ENCODE measurements at places on chromosomes 5 and 9. TPM values are rescaled to one million over a fixed set of nuclear protein-coding genes. Genes with fewer than 3 reads are reported as not detected.

CRHBP gene
- total RNA-seq = not detected

- H3K36me3 ChIP-seq = no peaks in the 10 kb centered on the region
- no peak for DNase-seq
- H3K4me1 ChIP-seq = no peaks in the 10 kb centered on the region
- H3K27ac ChIP-seq = no peak overlapping the region
Observed at GRCh38 chr9:81694541-81694940, 5.2 kb upstream of the TLE1 start.

DNA sequence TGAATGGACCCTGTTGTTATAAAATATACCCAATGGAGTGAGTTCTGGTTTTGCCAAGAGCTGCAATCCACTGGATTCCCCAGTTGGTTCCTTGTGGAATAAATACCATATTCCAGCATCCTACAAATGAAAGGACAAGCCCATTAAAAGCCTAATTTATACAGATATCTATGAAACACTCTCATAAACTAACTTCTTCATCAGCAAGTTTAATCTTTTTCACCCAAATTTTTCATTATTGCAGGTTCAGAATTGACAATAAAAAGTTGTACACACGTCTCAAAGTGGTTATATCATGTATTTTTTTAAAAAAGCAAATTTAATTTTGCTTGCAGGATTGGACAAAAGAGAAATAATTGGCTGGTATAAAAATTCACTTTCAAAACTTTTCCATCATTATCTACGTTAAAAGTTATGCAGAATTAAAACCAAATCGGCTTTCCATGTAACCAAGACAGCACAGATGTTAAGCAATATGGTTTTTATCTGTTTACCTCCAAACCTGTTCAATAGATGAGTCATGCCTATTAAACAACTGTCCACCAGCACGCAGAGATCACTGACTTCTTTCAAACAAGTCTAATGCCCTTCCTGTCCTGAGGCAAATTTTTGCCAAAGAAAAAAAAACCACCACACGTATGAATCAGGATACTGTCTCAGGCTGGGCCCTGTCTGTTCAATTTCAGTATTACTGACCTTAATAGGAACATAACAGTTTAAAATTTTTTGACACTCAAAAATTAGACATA is 42.5 kb downstream of the CEMIP2 start:
- no peak overlapping the region for H3K4me3 ChIP-seq
- no peak overlapping the region for H3K27ac ChIP-seq
- no peak for DNase-seq
- H3K4me1 ChIP-seq = no peaks in the 10 kb centered on the region
- H3K36me3 ChIP-seq = peaks cover 35% of the 10 kb centered on the region
- H3K27me3 ChIP-seq = no peaks in the 10 kb centered on the region

FAM169A gene
- total RNA-seq = 8.4 TPM

DNA sequence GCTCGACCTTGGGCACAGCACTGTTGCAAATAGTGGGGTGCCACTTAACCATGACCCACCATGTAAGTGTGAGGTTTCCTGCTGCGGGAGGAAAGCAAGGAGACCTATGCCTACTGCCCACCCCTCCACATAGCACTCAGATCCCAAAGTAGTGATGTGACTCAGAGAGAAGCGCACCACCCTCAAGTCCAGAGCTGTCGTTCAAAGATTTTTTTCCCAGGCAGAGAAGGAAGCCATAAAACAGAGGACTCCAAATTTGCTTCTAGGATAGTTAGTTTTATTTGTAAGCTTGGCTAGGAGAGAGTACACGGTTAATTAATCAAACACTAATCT is 19.3 kb downstream of the UGT3A1 start:
- no peak overlapping the region for H3K4me3 ChIP-seq
- H3K27me3 ChIP-seq = no peaks in the 10 kb centered on the region
- no peaks in the 10 kb centered on the region for H3K36me3 ChIP-seq
- no peaks in the 10 kb centered on the region for H3K4me1 ChIP-seq
- DNase-seq = no peak

GRCh38 chr5:75466006-75466716 is 45.3 kb downstream of the CERT1 start:
- H3K27me3 ChIP-seq = no peaks in the 10 kb centered on the region
- H3K36me3 ChIP-seq = no peaks in the 10 kb centered on the region
- H3K4me1 ChIP-seq = peaks cover 10% of the 10 kb centered on the region
- H3K4me3 ChIP-seq = no peak overlapping the region
- no peak for DNase-seq
- H3K27ac ChIP-seq = no peak overlapping the region

C7 gene
- total RNA-seq = not detected

DNA sequence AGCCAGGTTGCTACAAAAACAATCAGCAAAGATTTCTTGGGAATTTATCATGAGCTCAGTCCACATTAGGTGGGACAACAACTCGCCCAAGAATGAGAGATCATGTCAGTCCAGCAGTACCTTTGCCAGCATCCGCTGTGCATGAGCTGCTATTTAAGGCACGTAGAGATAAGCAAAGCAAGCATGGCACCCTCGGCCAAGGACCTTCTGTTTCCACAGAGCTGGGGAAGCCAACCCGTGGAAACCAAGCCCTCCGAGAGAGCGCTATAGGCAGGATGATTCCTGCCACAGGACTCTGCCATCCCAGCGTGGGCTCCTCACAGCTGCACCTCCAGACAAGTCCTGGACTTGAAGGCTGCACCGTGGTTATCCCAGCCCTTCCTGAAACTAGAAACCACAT is 189.5 kb upstream of the PPP1R26 start:
- no peak overlapping the region for H3K27ac ChIP-seq
- H3K4me1 ChIP-seq = no peaks in the 10 kb centered on the region
- no peaks in the 10 kb centered on the region for H3K36me3 ChIP-seq
- no peak for DNase-seq
- H3K4me3 ChIP-seq = no peak overlapping the region

SPEF2 gene
- total RNA-seq = 5.3 TPM

DNA sequence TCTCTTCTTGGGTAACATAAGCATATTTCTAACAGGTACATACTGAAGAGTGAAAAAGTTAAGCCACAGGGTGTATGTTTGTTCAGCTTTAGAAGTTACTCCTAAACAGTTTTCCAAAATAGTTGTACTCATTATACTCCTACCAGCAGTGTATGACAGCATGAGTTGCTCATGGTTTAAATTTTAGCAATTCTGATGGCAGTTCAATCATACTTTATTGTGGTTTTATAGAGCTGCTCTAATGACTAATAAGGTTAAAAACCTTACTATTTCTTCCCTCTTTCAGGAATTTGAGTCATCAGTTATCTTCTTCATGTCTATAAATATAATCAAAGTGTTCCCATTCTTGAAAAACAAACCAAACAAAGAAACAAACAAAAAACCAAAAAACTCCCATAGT is 81.5 kb downstream of the CAAP1 start:
- H3K4me3 ChIP-seq = no peak overlapping the region
- no peaks in the 10 kb centered on the region for H3K27me3 ChIP-seq

KIF4B gene
- 0.09 TPM for total RNA-seq

- H3K36me3 ChIP-seq = no peaks in the 10 kb centered on the region
- no peak overlapping the region for H3K4me3 ChIP-seq
Observed at GRCh38 chr5:154740483-154740882, 14.7 kb upstream of the LARP1 start.

- no peaks in the 10 kb centered on the region for H3K36me3 ChIP-seq
- no peaks in the 10 kb centered on the region for H3K27me3 ChIP-seq
- no peak for DNase-seq
- H3K27ac ChIP-seq = no peak overlapping the region
- no peaks in the 10 kb centered on the region for H3K4me1 ChIP-seq
Observed at GRCh38 chr9:108800632-108801099, 55.1 kb downstream of the ACTL7B start.

DNA sequence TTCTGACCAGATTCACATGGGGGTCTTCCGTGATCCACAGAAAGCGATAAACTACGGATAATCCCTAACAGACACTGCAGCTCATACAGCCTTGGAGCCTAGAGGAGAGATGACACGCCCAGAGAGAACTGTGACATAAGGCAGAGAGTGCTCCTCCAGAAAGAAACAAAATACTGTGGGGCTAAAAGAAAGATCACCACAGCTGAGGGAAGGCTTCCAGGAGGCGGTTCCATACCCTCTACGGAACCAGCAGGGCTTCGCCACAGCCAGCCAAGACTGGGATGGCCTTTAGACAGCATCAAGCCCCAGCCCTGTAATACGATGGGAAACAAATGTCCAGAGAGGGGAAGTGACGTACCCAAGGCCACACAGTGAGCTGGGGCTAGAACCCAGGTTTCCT is 19.3 kb downstream of the GPX3 start:
- no peaks in the 10 kb centered on the region for H3K4me1 ChIP-seq
- DNase-seq = no peak
- no peaks in the 10 kb centered on the region for H3K27me3 ChIP-seq
- no peak overlapping the region for H3K27ac ChIP-seq

- H3K4me1 ChIP-seq = no peaks in the 10 kb centered on the region
- H3K27ac ChIP-seq = no peak overlapping the region
- H3K4me3 ChIP-seq = peak overlapping the region; percentile 27
- H3K27me3 ChIP-seq = no peaks in the 10 kb centered on the region
- no peaks in the 10 kb centered on the region for H3K36me3 ChIP-seq
Observed at GRCh38 chr9:83473488-83473971, 64.7 kb downstream of the FRMD3 start.

- no peaks in the 10 kb centered on the region for H3K4me1 ChIP-seq
- H3K36me3 ChIP-seq = no peaks in the 10 kb centered on the region
- no peaks in the 10 kb centered on the region for H3K27me3 ChIP-seq
- no peak overlapping the region for H3K27ac ChIP-seq
Observed at GRCh38 chr5:99929067-99929805, 605.9 kb upstream of the FAM174A start.

GRCh38 chr5:38776149-38776896 is 69.5 kb upstream of the OSMR start:
- H3K4me3 ChIP-seq = no peak overlapping the region
- no peaks in the 10 kb centered on the region for H3K36me3 ChIP-seq
- no peaks in the 10 kb centered on the region for H3K4me1 ChIP-seq
- no peak for DNase-seq

TEX53 gene
- not detected for total RNA-seq

- H3K4me1 ChIP-seq = peaks cover 56% of the 10 kb centered on the region
- H3K27me3 ChIP-seq = no peaks in the 10 kb centered on the region
- DNase-seq = no peak
- peak overlapping the region; percentile 97 for H3K4me3 ChIP-seq
- H3K36me3 ChIP-seq = peaks cover 21% of the 10 kb centered on the region
Observed at GRCh38 chr9:35732800-35733541, 505 bp downstream of the CREB3 start.

FRMD3 gene
- 0.68 TPM for total RNA-seq

- H3K4me1 ChIP-seq = peaks cover 6% of the 10 kb centered on the region
- H3K4me3 ChIP-seq = no peak overlapping the region
- peaks cover 7% of the 10 kb centered on the region for H3K27me3 ChIP-seq
- H3K36me3 ChIP-seq = no peaks in the 10 kb centered on the region
Observed at GRCh38 chr5:174796711-174797192, 72.4 kb downstream of the MSX2 start.

- no peak for DNase-seq
- H3K4me3 ChIP-seq = no peak overlapping the region
- peaks cover 38% of the 10 kb centered on the region for H3K36me3 ChIP-seq
- no peak overlapping the region for H3K27ac ChIP-seq
Observed at GRCh38 chr5:462051-462481, 19.1 kb downstream of the EXOC3 start.

DNA sequence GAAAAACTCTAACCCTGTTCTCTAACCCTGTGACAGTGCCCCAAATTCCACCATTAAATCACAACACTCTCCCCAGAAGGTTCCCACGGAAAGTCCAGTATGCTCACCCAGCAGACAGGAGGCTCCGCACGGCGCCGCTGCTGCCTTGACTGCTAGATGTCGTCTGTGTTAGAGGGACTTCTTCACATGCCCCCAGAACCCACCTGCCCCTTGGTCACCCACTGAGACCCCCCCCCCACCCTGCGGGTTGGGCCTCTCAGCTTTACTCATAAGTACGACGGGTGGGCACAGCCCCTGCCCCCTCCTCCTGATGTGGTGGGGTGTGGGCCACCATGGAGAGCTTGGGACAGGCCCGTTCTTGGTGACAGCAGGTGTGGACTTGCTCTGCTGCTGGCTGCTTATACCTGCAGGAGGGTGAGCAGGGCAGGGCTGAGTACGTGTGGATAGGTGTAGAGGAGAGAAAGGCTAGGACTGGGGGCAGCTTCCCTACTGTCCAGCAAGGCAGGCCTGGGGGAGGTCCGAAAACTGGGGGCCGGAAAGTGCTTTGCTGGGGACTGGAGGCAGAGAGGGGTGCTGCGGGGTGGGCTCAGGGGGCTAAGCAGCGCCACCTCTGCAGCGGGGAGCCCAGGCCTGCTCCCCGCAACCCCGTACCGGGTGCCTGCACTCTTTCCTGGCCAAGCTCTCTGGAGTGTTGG is 57.5 kb upstream of the OLFM1 start:
- H3K4me1 ChIP-seq = no peaks in the 10 kb centered on the region
- H3K36me3 ChIP-seq = no peaks in the 10 kb centered on the region
- H3K27me3 ChIP-seq = no peaks in the 10 kb centered on the region
- H3K27ac ChIP-seq = no peak overlapping the region

DNA sequence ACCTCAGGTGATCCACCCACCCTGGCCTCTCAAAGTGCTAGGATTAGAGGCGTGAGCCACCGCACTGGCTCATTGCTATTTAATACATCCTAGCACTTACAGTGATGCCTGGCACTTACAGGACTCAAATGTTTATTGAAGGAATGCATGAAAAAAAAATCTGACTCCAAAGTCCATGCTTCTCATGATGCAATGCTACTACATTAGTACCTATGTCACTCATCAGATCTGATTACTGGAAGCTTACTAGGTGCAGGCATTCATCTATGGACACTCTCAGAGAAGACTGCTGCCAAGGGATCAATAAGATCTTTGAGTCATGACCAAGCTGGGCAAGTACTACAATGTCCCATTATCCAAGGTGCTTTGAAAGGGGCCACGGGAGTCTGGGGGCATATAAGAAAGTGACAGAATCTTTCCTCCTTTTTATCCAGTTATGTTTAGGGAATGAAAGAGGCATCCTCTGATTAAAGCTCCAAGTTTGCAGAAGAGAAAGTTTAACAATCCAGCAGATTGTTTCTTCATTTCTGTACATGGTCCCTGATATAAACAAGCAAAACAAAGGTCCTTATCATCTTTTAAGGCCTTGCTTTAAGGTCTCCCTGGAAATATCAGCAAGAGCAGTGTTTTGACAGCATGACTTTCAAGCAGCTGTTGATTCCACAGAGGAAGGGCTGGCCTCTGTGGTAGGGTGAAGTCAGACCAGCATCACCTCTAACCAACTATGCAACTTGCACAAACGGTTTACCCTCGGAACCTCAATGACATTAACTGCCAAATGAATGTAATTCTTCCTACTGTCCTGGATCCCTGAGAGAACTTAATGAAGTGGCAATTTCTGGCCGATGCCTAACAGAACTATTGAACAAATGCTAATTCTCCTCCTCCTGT is 35.9 kb downstream of the ARPC5L start:
- H3K4me1 ChIP-seq = no peaks in the 10 kb centered on the region
- H3K27ac ChIP-seq = no peak overlapping the region
- peaks cover 16% of the 10 kb centered on the region for H3K36me3 ChIP-seq
- no peaks in the 10 kb centered on the region for H3K27me3 ChIP-seq
- no peak overlapping the region for H3K4me3 ChIP-seq

- H3K4me1 ChIP-seq = no peaks in the 10 kb centered on the region
- DNase-seq = no peak
- H3K4me3 ChIP-seq = no peak overlapping the region
- no peaks in the 10 kb centered on the region for H3K36me3 ChIP-seq
Observed at GRCh38 chr9:75414371-75415160, 326.3 kb downstream of the OSTF1 start.

CCIN gene
- not detected for total RNA-seq

GHR gene
- total RNA-seq = not detected

TMOD1 gene
- 1.5 TPM for total RNA-seq

SPACA9 gene
- total RNA-seq = 2.6 TPM

GRCh38 chr5:59483971-59484472 is 409.5 kb downstream of the PDE4D start:
- H3K27me3 ChIP-seq = no peaks in the 10 kb centered on the region
- H3K4me3 ChIP-seq = no peak overlapping the region
- no peak overlapping the region for H3K27ac ChIP-seq
- H3K4me1 ChIP-seq = no peaks in the 10 kb centered on the region
- no peaks in the 10 kb centered on the region for H3K36me3 ChIP-seq

Data from CD8-positive, alpha-beta memory T cell (primary cell).